ENCODE measurements at places on chromosomes 2 and 18.
A peak's percentile ranks its signal among the peaks of the same experiment; 100 is the strongest.

- DNase-seq, result no peak
Measured at GRCh38 chr18:63613420-63613819, 26.3 kb downstream of the SERPINB13 start.

DNA sequence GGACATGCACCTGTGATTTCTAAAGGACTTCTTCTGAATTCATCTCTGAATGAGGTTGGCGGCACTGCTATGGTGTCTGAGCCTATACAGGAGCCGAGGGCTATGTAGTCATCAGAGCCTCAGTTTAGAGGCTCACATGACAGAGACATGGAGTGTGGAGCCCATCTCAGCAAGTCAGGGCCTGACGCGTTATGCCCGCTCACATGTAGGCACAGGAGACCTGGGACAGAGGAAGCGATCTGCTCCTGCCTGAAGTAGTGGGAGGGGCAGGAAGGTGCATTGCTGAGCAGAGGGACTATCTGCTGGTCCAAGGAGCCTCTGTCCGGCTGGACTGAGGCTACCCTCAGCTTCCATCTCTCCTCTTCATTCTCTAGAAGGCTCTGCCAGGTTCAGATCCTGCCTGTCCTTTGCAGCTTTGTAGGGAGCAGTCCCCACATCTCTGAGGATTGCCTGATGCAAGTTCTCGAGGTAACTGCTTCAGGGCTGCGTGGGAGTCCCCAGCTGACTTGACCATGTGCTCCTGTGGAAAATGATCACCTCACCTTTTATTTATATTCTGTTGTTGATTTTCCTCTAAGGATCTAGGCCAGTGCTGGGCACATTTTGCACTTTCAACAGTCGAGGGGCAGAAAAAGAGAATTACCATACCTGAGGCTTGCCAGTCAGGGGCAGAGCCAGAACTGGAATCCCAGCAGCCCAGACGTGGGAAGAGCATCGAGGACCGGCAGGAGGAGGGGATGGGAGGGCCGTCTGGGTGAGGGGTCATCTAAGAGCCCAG is 16.6 kb downstream of the KLHL29 start:
- no peak for DNase-seq

GRCh38 chr2:113910967-113911678 is 21.2 kb downstream of the ACTR3 start:
- peak; percentile 12 for DNase-seq

DNA sequence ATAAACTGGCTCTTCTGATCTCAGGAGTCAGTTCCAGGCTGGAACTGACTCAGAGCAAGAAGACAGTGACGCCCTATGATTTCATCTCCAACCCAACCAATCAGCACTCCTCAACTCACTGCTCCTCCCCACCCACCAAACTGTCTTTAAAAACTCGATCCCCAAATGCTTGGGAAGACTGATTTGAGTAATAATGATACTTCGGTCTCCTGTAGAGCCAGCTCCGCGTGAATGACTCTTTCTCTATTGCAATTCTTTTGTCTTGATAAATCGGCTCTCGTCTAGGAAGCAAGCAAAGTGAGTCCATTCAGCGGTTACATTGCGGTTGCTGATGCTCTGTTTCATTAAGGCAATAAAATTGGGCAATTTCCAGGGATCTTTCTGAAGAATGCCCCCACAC is 1025.3 kb upstream of the CNTNAP5 start:
- no peak for DNase-seq

DNA sequence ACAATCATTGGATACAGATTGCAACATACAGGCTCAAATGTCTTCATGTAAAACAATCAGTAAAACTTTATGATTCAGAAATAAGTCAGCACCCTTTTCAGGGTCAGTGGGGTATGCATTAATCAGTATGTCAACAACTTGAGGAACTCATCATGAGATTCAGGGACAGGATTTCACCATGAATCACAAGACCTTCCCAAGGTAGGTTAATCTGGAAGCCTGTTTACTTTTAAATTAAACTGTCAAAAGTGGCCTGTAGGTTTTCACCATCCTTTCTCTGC is 104.8 kb downstream of the SP100 start:
- DNase-seq, result no peak

DNA sequence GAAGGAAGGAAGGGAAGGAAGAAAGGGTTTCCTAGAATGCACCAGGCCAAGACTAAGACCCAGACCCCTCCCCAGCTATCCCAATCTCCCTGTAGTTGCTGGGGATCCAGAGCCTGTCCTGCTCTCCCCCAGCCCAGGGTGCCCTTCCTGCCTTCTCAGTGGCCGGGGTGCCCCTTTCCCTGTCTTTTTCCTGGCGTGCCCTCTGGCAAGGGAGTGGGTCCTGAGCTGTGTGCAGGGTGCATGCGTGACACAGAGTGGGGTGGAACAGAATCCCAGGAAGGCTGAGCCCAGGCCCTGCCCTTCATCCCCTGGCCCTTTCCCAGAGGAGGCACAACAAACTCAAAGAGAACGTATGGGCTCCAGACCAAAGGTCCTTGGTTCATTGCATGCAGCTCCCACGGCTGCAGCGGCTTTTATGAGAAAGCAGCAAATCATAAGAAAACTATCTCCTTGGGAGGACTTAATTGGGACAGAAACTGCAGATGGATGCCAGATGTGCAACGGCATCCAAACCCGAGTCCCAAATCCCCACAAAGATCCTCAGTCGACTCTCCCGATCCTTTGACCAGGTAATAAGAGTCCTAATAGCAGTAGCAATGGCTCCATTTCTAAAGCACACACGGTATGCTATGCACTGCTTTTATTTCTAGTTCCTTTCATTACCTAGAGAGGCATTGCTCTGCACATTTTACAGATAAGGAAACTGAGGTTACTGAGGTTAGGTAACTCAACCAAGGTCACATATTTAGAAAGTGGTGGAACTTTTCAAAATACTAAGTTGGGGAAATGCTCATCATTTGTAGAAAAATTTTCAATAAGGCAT is 12.7 kb upstream of the ARID5A start:
- no peak for DNase-seq

DNA sequence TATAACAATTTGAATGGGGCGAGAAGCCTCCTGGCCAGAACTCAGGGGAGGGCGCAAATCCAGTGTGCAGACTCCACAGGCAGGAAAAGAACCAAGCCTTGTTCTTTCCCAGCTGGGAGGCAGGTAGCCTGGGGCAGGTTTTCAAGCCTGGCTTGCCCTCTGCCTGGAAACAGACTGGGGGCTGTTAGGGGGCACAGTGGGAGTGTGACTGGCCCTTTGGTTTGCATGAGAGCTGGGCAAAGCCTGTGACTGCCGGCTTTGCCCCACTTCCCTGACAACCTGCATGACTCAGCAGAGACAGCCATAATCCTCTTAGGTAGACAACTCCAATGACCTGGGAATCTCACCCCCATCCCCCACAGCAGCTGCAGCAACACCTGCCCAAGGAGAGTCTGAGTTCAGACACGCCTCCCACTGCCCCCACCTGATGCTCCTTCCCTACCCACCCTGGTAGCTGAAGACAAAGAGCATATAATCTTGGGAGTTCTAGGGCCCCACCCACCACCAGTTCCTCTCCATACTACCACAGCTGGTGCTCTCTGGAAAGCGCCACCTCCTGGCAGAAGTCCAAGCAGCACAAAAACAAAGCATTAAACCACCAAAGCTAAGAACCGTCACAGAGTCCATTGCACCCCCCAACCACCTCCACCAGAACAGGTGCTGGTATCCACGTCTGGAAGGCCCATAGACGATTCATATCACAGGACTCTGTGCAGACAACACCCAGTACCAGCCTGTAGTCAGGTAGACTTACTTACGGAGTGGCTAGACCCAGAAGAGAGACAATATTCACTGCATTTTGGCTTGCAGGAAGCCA is 402.5 kb downstream of the STK39 start:
- peak; percentile 17 for DNase-seq

DNA sequence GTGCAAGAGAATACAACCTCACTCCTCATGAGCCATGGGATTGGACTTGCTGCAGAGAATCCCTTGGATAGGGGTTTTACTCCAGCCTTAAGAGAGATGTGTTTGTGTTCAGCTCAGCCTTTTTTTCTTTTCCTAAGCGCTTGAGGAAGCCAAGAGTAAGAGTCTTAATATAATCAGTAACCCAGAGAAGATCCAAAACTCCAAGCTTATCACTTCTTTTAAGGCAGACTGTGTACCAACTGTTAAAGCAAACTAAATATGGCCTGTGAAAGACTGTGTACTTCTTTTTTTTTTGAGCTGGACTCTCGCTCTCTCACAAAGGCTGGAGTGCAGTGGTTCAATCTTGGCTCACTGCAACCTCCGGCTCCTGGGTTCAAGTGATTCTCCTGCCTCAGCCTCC is 30.4 kb downstream of the MSGN1 start:
- no peak for DNase-seq

- DNase-seq, result no peak
Measured at GRCh38 chr2:46803547-46803878, 112.1 kb downstream of the MCFD2 start.

GRCh38 chr2:134021830-134022524 is 231.9 kb upstream of the MGAT5 start:
- peak; percentile 71 for DNase-seq

- DNase-seq, result no peak
Measured at GRCh38 chr2:44949329-44950151, 8.0 kb downstream of the SIX3 start.

DNA sequence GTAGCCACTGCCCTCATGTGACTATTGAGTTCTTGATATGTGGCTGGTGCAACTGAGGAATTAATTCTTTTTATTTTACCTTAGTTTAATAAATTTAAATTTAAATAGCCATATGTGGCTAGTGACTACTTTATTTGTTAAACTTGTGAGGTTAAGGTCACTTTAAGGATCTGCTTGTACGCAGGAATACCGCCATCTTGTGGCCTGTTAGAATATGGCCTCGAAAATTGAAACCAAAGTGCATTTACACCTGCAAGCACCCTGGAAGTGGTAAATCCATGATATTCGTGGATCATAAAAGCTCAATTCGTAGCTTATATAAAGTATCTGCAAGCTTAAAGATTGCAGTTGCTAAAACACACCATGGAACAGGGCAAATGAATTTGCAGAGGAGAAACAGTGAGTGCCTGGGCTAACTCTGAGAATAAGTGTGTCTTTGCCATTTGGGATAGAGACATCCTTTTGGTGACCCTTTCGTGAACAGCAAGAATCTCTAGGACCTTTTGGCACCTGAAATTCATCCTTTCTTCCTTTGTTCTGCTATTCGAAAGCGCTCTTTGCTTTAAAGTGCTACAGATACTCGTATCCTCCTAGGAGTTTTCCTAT is 59.9 kb upstream of the REG3A start:
- peak; percentile 46 for DNase-seq

DNA sequence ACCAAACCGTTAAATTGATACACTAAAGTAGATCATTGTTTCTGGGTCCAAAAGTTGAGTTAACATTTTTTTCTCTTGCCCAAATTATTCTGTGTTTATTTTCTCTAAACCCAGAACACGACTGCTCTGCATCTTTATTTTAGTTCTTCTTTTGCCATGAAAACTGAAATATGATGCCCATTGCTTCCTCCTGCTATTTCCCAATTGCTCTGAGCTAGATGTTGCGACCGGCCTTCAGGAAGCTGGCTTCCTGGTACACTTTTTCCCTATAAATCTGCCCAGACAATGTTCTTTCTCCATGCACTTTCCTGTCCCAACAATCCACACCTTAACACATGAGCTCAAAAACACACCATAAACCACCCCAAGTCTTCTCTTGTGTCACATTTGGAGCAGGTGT is 501.4 kb downstream of the FBXO15 start:
- no peak for DNase-seq

GRCh38 chr2:117825437-117825836 is 10.9 kb downstream of the DDX18 start:
- no peak for DNase-seq

DNA sequence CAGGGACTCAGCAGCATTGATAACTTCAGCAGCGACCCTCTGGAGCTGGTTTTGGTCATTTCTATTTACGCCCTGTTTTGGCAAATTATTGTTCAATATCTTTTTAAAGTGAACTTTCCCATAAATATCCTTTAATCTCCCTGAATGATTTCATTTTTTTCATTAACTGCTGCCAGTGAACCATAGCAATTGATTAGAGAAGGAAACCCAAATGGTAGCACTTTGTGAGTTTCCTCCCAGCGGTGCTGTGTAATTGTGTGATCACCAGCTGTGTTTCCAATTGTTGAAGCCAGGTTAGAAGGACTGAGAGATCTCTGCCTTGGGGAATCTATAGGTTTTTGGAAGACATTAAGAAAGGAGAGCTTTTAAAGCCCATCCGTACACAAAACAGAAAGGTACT is 16.3 kb downstream of the MAP3K20 start:
- DNase-seq, result no peak

- peak; percentile 34 for DNase-seq
Measured at GRCh38 chr2:61887717-61888266, 664 bp downstream of the CCT4 start.

GRCh38 chr2:51224790-51225189 is 192.9 kb upstream of the NRXN1 start:
- DNase-seq, result no peak

Measured in MV-4-11 (cell line).